Lung (tissue), 17 donors: ENCODE measurements at places on chromosomes 7 and 10. TPM values are rescaled to one million over a fixed set of nuclear protein-coding genes. Genes with fewer than 3 reads are reported as not detected.

WIPF3 gene
- polyA plus RNA-seq = 0.35 TPM

SLC26A5 gene
- 0.06 TPM for polyA plus RNA-seq

GRCh38 chr7:108662783-108663362 is 93.2 kb downstream of the DNAJB9 start:
- no peak for DNase-seq

- DNase-seq = peak; percentile 49
These were observed 610.4 kb downstream of the IPMK start for GRCh38 chr10:57657164-57657765.

DNA sequence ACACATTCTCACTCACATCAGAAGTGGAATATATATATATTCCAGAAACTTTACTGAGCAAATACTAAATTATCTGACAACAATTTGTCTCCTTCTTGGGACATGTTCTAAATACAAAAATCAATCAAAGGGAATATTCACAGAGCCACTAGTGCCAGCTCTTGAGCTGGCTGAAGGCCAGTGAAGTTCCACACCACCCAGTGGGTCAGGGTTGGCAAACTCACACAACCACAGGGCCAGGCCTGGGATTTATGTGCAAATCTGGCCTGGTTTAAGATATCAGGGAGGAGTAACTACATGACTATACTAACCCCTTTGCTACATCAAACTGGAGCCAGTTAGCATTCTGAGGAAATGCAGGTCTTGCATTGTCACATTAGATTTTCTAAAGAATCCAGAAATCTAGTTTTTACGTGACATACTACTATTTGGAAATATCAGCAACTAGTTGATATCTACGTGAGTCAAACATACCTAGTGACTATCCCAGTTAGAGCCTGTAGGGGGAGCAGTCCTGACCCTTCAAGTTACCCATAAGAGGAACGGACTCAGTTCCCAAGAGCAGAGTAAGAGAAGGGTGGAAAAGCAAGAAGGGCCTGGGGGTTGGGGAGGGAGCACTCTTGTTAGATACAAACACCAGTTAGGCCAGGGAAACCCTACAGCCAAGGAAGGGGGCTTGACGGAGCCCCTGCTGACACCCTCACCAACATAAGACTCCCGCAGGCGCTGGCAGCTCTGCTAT is 600.4 kb downstream of the KCNMA1 start:
- no peak for DNase-seq

DNA sequence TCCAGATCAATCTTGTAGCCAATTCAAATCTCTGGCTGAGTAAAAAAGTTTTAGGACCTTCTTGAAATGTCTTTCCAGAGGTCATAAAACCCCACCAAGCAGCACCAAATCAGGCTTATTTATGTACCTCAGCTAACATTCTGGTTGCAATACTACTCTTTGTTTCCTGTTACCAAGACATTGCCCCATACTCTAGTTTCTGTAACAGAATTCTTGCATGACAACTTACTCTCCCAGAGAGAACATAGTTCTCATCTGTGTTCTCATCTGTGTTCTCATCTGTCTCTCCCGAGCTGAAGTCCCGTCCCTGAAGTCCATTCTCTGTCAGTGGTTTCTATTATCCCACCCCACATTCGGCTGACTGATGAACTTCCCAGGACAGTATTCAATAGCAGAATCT is 1285.1 kb downstream of the XPNPEP1 start:
- DNase-seq = no peak

DNA sequence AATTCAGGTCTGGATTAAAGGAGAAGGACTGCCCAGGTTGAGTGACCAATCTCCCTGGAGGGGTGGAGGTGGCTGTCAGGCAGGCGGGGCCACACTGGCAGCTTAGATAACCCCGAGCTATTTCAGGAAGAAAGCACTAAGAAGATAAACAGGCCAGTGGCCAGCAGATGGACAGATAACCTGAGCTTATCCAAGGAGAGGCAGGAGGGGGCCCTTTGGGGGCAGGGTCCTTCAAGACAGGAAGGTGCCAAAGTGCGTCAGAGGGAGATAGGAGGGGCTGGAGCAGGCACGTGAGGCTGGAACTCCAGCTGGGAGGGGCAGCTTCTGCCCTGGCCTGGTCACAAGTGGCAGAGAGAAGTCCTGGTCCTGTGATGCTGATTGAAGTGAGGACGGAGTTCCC is 29.8 kb upstream of the PODXL start:
- DNase-seq = no peak

DNA sequence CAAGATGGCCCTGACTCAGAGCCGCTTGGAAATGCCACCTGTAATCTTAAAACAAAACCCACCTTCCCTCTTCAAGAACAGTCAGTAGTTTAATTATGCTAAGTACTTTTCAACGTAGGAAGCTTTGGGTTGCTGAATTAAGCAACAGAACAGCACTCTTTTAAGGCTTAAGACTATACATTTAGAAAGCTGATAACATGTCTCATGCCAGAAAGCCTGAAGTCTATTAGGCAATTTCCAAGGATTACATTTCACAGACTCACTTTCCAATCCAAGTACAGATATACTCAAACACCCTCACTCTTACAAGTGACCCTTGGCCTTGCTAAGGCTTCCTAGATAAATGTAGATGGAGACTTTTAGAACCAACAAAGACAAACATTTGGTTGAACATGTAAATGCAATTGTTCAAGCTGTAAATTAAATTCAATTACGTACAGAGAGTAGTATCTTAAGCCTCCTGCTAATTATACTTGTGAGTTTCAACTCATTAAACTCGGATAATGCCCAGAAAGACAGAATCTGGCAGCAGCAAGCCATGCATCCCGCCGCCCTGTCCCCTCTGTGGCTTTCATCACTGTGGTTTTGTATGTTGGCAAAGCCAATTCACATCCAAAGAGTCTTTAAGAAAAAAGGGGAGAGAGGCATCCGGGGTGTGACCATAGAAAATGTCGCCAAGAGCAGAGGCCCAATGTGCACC is 283.1 kb upstream of the NRP1 start:
- DNase-seq = peak; percentile 79

DNA sequence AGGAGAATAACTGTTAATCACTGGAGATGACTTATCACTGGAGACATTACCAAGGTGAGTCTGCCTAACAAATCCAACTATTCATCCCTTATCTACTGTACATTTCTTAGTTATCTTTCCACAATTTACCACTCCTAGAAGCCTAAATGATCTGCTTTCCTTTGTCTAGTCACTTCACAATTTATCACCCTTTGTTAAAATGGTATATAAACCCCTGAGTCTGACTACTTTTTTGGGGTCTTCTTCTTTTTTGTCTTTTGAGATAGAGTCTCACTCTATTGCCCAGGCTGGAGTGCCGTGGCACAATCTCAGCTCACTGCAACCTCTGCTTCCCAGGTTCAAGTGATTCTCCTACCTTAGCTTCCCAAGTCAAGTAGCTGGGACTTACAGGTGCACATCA is 66.0 kb upstream of the SEPHS1 start:
- no peak for DNase-seq

DNA sequence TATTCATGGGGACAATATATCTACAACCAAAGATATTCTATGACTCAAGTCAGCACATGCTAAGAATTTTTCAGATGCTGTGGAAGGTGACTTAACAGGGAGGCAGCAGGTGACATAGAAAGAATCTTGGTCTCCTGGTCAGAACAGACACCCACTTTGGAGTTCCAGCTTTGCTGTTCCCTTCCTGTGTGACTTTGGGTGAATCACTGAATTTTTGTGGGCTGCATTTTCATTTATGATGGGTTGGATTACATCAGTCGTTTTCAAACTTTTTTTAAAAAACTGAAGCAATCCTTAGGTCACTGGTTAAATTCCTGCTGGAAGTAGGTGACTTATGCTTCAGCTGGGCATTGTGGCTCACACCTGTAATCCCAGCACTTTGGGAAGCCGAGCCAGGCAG is 24.9 kb downstream of the RGR start:
- no peak for DNase-seq
